Hepatocyte (in vitro differentiated cells): ENCODE measurements at places on chromosomes 7 and 10.

- DNase-seq: no peak
These were observed 24.8 kb downstream of the KCNH2 start for GRCh38 chr7:150953061-150953997.

DNA sequence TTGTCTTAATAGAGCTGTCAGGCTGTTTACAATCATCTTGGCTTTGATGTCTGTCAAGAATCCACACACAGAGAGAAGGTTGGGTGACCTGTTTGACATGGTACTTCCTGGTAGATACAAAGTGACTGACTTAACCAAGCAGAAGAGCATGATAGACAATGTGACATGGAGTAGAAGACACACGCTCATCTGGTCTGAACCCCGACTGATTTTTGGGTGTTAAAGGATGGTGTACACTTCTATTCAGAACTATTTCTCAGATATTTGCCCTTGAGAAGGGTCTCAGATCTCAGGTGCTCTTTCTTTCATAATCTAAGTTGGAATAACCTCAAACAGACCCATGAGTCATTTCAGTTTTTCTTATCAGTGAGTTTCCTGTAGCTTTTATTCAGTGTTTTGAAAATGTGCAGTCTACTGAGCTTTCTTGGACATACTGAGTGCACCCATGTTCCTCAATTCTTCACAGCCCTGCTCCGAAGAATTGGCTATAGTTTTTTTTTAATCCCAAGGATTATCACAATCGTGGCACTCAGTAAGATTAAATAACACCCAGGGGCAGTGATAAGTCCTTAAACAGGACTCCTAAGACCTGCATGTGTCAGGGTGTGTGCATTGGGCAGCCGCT, 46.4 kb upstream of the NXPH1 start:
- peak; percentile 8 for DNase-seq

GRCh38 chr7:102239206-102239820, 47.4 kb upstream of the SH2B2 start:
- no peak for DNase-seq

DNA sequence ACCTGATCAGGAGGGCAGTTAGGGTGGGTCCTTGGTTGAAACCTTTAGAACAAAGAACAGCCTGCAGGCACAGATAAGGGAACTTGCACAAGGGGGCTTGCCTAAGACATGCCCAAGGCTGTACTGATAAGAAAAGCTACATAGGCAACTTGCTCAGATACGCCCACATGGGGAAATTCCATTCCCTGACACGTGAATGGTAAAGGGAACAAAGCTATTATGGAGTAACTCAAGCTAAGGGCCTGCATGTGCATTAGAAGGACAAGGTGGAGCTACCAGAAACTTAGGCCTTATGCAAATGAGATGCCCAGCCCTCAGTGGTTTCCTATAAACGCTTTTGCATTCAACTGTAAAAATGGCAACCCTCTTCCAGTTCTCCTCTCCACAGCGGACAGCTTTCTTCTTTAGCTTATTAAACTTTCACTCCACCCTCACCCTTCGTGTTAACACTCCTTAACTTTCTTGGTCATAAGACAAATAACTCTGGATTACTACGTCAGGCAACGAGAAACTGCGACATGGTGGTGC, 1192.1 kb upstream of the CELF2 start:
- peak; percentile 74 for DNase-seq

DNA sequence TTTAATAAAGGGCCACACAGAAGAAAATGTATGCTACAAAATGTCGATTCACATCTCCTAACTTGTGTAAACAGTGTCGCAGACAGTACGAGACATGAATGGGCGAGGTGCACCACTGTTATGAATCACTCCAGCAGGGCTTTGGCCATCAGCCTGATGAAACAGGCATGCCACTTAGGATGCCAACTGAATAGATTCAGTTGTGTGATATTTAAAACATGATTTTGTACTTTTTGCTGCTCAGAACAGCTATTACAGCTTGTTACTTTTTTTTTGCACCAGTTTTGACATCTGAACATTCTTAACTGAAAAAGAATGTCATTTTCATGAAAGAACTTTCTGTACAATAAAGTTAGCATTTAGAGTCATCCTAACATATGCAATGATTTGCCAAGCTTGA, 138.1 kb downstream of the VTI1A start:
- no peak for DNase-seq

DNA sequence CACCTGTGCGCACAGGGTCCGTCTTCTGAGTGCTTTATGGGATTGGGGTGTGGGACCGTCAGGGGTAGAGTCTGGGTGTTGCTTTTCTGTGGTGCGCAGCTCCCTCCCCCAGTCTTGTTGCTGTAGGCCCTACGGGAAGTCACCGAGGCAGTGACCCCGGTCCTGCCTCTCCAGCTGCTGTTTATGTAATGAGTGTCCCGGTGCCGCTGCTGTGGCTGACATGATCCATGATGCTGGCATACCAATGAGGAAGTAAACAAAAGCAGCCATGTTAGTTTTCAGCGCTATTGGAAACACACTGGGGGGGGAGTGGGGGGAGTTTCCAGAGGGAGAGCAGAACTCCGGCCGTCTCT, 1.1 kb downstream of the TRIM8 start:
- peak; percentile 80 for DNase-seq

DNA sequence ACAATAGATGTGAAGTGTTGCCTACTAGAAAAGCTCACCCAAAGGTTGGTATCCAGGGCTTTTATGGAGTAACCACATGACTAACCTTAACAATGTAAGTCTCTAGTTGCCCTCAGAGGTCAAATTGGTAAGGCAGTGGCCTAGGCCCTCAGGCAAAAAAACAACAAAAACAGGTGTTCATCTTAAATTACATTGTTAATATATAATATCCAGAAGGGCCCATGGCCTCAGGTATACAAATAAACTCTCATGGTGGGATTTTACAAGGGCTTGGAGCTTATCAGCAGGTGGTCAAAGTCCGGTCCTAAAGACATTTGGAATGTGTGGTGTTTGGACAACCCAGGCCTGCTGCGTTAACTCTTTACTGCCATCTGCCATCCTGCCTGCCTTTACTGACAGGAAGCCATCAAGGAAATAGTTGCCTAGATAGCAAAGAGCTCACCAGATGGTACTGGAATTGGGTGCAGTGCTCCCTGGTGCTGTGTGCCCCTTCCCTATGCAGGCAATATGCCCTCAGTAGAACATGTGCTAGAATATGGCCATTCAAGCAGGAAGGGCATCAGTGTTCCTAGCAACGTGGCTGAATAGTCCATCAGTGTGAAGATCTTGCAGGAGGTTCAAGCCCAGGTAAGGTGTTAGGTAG, 36.2 kb downstream of the TOMM7 start:
- DNase-seq: peak; percentile 72

GRCh38 chr10:89563861-89564478, 28.6 kb upstream of the SLC16A12 start:
- peak; percentile 57 for DNase-seq

DNA sequence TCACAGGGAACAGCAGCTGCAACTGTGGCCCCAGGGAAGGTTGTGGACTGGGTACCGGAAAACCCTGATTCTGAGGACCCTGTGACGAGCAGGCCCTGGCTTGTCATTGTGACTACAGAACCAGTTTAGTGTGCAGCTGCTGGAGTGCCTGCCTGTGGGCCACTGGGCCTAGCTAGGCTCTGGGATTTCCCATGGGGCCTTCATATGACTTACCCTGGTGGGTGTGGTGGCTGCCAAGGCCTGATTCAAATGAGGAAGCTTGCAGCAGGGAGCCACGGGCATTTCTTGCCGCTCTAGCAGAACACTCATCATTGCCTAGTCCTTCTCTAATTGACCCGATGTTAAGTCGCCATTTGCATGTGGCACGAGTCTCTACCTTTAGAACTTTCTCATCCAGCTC, 14.7 kb upstream of the CAMK2G start:
- peak; percentile 45 for DNase-seq

DNA sequence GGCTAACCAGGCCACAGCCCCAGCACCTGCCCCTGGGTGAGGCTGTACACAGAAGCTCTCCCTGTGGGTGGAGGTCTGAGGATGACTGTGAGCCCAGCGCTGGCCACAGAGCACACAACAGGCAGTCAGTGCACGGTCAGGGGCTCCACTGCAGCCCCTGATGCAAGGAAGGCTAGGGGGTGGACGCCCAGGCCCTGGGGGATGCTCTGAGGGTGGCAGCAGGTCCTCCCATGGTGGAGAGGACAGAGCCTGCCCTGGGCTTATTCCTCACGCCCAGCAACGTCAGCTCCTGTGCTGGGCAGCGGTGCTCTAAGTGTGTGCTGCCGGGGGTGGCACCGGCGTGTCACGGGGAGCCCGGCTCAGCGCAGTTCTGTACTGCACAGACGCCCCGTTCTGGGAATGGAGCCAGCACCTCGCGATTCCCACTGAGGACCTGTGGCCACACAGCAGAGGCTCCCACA, 223.2 kb downstream of the MAD1L1 start:
- DNase-seq: no peak

DNA sequence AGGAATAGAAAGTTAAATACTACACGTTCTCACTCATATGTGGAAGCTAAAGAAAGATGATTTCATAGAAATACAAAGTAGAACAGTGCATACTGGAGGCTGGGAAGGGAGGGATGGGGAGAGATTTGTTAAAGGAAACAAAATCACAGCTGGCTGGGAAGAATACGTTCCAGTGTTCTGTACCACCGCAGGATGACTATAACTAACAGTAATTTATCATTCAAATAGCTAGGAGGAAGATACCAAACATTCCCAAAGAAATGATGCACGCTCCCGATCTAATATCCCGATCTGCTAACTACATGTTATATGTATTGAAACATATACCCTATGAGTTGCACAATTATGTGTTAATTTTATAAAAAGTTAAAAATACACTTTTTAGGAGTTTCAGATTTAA, 162.3 kb downstream of the ZMYND11 start:
- DNase-seq: no peak

- DNase-seq: no peak
These were observed 17.2 kb downstream of the TCF7L2 start for GRCh38 chr10:112967200-112967599.

DNA sequence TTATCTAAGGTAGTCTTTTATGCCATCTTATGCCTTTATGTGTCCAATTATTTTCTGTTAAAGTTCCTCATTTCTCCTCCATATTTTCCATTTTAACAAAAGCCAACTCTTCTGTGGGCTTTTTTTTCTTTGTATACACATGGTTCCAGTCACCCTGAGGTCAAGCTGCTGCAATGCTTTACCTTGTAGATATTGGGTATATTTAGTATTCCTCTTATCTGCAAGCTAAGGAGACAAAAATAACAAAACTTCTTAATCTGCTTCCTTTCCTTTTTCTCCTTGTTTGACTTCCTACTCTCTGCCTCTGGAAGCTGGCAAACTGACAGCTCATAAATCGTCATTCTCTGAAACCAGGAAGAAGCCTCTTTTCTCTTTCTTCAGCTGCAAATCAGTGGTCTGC, 885.0 kb upstream of the LRRN3 start:
- DNase-seq: peak; percentile 13

DNA sequence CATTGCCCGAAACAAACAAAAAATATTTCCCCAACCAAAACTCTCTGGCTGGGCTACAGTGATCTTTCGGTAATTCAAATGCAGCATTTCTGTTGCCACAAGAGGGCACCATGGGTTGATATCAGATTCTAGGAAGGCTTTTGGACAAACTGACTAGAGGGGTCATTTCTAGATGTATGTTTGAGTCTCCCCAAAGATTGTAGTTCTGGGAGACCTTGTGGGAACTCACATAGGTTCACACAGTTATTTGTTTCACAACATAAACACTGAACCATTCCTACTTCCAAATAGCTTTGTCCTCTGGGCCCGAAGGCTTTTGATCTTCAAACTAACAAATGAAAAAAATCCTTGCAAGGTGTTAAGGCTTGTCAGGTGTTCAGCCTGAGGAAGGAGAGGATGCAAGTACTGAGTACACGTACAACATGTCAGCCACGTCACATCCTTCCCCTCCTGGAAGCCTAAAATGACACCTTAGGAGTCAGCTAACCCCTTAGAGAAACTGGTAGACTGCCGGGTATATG, 37.0 kb upstream of the IL15RA start:
- DNase-seq: peak; percentile 58

- DNase-seq: no peak
These were observed 216.6 kb downstream of the ZMYND11 start for GRCh38 chr10:351770-352334.

GRCh38 chr10:132351611-132352010, 19.6 kb downstream of the LRRC27 start:
- DNase-seq: no peak

- no peak for DNase-seq
These were observed 169.1 kb upstream of the CELF2 start for GRCh38 chr10:10848488-10849111.

- no peak for DNase-seq
These were observed 155.9 kb downstream of the FGFR2 start for GRCh38 chr10:121442086-121442935.

DNA sequence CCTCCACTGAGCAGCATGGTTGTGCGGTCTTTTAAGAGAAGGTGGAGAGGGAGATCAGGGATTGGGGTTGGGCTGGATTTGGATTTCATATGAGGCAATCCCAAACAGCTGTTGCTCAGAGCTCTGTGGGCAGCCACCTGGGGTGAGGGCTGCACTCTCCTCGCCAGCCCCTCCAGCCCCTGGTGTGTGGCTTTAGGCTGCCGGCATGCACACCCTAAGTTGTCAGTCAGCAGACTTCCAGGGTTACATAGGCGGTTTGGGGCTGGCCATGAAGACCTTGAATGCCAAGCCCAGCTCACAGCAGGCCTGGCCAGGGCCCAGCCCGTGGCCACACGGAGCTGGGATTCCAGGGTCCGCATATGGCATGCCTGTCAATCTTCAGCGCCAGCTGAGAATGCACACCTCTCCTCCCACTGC, 54.8 kb downstream of the ZMIZ1 start:
- no peak for DNase-seq

GRCh38 chr7:128860158-128861073, 2.2 kb upstream of the ATP6V1F start:
- no peak for DNase-seq

- no peak for DNase-seq
These were observed 63.7 kb downstream of the TACC2 start for GRCh38 chr10:122052701-122053100.

GRCh38 chr7:46317256-46317655, 396.2 kb upstream of the IGFBP3 start:
- DNase-seq: no peak

DNA sequence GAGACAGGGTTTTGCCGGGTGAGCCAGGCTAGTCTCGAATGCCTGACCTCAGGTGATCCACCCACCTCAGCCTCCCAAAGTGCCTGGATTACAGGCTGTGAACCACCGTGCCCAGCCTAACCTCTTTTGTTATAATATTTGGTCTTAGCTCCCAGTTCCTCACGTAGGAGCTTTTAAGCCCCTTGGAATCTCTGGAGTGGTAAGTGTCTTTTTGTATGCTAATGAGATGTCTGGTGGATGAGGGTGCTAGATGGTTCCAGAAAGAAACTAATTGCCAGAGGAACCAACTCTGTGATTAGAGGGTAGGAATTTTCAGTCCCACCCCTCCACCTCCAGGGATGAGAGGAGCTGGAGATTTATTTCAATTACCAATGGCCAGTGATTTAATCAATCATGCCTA, 5.3 kb upstream of the ARPC1A start:
- DNase-seq: no peak

DNA sequence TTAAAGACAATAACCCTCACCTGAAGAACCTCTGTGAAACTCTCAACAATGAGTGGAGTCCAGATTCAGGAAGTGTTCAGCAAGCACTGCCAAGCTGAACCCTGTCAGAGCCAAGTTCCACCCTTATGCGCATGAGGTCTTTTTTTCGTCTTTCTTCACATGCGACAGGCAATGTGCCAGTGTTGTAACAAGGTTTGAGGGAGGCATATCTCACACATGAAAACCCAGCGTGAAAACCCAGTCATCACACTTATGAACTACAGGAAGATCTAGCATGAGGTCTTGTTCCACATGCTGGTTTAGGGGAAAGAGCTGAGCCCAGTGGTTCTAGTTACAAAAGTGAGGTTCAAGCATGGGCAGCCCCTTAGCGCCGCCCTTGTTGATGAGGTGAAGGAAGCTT, 49.7 kb downstream of the RABGEF1 start:
- DNase-seq: no peak
